ENCODE measurements at places on chromosomes 1 and 21.

DNA sequence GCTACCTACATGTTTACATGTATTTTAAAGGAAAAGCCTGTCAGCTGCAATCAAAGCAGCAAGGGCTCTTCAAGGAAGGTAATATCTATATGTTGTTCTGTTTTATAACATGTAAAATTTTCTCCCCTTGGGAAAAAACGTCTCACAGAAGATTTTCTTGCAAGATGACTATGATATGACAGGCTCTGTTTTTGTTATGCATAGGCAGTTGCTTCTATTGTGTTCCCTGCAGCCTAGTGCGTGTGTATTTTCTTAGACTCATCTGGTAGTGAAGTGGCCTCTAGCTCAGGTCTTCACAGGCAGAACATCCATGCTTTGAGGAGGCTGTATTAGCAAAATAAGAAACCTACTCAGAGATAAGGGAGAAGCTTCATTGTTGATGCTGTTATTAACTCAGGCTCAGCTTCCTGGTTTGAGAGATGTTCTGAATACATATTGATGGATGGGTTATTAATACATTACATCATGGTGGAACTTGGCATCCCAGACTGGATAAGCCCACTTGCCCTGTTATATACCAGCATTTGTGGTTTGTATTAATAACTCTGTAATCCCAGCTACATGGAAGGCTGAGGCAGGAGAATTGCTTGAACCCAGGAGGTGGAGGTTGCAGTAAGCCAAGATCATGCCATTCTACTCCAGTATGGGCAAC lies 35.8 kb downstream of the LAMC1 start:
- no peak for DNase-seq

- peak; percentile 14 for DNase-seq
These were observed 51.7 kb downstream of the S1PR1 start for GRCh38 chr1:101288491-101288944.

DNA sequence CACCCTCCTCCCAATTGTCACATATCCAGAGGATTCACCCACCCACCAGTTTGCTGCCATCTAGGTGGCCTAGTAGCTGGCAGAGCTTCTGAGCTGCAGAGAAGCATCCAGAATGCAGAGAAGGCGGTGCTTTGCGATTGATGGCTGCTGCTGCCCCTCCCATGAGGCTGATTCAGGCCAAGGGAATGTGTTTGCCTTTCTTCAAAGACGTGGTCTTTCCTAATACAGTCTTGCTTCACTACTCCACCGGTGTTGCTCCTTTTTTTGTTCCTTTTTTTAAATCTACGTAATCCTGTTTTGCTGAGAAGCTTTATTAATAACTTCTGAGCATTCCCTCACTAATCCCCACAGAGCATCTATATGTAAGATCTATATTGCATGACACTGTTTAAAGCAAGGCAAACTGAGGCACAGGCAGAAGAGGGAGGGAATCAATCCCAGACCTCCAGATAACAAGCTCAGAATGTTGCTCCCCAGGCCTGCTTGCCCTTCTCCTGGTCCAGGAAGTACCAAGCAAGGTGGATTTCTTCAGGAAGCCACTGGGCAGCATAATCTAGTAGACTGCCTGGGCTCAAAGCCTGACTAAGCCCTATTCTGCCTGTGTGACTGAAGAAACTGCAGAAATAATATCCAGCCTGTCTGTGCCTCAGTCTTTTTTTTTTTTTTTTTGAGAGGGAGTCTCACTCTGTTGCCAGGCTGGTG lies 275.5 kb upstream of the FMN2 start:
- no peak for DNase-seq

DNA sequence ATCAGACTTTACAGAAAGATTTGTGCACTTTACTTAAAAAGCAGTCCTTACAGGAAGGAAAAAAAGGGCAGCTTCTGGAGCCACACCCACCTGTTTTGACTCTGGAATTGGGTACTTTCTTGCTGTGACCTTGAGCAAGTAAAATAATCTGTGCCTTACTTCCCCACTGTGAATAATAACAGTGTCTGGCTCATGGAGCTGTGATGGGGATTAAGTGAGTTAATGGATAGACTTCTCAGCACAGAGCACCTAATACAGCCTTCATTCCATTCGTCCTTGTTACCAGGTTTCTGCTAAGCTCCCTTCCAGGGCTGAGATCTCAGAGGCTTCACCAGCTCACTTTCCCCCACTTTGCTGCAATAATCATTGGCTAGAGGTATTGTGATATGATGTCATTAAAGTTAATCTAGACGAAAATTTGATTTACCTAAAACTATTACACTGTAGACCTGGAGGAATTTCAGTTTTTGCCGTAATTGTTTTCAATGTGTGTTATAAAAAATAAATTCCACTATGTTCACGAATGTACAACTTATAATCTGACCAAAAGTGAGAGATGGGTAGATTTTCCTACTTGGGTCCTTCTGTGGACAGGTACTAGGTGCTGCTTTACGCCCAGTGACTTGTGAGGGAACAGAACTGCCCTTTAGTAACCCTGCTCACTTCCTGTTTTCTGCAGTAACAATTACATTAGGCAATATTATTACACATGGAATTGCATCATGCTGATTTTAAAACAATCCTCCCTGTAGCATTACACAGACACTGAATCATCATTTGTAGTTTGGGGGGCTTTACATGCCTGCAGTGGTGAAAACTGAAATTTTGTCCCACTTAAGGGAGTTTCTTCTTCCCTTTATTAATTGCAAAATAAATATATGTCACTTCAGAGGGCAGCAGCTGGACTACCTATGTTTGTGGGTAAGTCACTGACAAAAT lies 19.7 kb upstream of the ABCG1 start:
- DNase-seq, result no peak

GRCh38 chr1:70227439-70227838 lies 6.3 kb downstream of the SRSF11 start:
- DNase-seq, result no peak

- no peak for DNase-seq
These were observed 29.0 kb upstream of the KDM4A start for GRCh38 chr1:43620956-43621355.

GRCh38 chr1:25864434-25864833 lies 5.2 kb upstream of the AUNIP start:
- no peak for DNase-seq

DNA sequence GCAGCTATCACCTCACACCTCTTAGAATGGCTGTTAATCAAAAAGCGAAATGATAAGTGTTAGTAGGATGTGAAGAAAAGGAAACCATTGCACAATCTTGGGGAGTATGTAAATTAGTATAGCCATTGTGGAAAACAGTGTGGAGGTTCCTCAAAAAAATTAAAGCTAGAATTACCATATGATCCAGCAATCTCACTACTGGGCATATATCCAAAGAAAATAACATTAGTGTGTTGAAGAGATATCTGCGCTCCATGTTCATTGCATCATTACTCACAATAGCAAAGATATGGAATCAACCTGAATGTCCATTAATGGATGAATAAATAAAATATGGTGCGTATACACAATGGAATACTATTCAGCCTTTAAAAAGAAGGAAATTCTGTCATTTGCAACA lies 68.9 kb downstream of the SNRPE start:
- DNase-seq, result no peak

DNA sequence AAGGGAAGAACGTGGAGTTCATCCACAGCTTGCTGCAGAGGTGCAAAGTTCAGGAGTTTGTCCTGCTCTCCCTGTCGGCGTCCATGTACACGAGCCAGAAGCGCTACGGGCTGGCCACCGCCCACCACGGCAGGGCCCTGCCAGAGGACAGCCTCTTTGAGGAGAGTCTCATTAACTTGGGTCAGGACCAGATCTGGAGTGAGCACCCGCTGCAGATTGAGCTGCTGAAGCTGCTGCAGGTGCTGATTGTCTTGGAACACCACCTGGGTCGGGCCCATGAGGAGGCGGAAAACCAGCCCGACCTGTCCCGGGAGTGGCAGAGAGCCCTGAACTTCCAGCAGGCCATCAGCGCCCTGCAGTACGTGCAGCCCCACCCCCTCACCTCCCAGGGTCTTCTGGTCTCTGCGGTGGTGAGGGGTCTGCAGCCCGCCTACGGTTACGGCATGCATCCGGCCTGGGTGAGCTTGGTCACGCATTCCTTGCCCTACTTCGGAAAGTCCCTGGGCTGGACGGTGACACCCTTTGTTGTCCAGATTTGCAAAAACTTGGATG lies 73.8 kb upstream of the MORC3 start:
- no peak for DNase-seq

- DNase-seq, result no peak
These were observed 5.0 kb upstream of the KIF21B start for GRCh38 chr1:201028461-201028889.

DNA sequence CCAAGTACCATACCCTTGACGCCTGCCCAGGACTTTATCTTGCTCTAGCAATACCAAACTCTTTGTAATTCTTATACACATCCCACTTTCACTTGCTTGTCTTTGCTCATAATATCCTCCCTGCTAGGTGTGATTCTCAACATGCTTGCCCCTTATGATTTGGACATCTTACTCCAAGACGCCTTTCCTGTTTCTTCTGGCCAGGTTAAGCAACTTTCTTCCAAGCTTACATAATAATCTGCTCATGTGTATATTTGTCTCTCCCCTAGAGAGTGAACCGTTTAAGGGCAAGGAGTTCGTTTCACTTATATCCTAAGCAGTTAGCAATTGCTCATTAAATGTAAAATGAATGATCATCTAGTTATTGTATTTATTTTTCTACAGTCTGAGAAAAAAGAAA lies 21.8 kb downstream of the CRYZL1 start:
- no peak for DNase-seq

- DNase-seq, result no peak
These were observed 35.7 kb downstream of the EDN2 start for GRCh38 chr1:41448821-41449220.

DNA sequence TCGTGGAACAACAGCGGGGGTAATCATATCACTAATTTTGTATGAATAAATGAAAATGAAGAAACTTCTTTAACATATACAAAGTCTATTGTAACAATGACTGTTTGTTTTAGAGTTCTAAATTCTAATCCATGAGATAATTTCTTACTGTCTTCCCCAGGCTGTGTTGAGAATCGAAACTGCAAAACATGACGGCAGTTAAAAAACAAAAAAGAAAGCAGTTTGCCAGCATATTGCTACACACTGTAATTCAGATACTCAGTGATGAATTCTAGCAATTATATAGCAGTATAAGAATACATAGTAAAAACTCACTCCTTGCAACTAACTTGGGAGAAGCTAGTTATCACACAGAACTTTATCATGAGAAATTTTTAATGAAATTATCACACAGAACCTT lies 22.1 kb downstream of the INSL5 start:
- DNase-seq, result no peak

DNA sequence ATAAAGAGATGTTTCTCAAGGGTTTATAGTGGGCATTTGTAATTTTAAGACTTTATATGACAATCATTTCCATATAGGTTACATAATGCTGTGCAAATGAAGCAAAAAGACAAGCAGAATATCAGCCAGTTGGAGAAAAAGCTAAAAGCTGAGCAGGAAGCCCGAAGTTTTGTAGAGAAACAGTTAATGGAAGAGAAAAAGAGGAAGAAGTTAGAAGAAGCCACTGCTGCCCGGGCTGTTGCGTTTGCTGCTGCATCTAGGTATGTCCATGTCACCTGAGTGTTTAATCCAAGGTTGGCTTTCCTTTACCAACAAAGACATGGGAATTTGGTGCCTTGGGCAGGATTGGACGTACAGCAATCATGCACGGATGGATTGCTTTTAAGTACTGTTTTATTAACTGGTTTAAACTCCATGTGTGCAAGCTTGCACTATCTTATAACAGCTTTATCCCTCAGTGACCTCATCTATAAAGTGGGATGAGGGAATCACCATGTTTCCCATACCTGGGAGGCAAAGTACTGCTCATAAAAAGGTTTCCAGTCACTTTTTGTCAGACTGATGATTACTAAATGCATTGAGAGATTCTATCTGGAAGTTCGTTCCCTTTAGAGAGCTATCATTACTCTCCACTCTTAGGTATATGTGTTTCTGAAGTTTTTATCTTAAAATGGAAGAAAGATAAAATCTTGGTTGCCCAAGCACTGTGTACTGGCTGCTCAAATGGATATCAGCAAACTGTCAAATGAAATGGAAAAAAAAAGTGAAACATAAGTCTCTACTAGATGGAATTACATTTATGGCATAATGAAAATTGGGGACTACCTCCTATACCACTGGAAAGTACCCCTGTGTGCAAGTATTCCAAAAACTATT lies 55.1 kb downstream of the MACO1 start:
- DNase-seq, result no peak

DNA sequence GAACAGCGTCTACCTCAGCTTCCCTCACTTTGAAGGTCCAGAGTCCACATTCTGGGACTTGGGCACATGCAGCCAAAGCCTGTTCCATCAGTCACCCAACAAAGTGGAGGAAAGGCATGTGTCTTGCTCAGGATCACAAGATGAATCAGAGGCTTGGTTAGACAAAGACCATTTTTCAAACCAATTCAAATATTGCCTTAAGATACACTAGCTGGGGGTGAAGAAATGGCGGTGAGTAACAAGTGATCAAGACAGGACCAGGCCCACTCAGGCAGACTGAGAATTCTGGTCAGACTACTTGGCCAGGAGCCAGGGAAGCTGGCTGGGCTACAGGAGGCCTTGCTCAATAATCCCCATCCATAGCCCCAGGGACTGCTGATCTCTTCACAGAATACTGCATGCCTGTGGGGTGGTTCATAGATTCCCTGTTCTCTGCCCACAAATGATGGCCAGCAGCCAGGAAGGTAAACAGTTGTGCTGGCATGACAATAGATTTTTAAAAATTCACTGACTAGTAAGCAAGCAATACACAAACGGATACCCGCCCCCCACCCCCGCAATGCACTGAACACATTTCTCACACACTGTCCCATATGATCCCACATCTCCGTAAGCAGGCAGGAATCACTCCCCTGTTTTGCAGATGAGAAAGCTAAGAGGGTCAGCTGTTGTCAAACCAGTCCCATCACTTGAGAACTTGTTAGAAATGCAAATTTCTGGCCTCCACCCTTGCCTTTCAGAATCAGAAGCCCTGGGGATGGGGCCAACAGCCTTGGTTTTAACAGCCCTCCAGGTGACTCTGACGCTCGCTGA lies 27.2 kb downstream of the ERI3 start:
- no peak for DNase-seq

GRCh38 chr1:205936311-205936710 lies 6.9 kb downstream of the SLC26A9 start:
- DNase-seq, result no peak

DNA sequence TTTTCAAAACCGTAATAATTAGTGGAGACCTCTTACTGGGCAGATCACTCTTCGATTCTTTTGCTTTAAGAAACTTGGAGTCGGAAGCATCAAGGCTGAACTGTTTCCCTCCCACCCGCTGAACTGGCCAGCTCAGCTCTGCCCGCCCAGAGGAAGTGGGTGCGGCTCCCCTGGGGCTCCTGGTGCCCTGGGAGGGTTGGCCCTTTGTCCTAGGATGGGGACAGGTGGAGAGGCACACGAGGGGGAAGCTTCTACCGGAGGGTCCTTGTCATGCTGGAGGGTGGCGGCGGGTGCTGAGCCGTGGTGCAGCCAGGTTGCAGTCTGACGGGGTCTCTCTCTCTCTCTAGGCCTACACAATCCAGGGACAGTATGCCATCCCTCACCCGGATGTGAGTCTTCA lies 64.3 kb upstream of the COL6A1 start:
- no peak for DNase-seq

DNA sequence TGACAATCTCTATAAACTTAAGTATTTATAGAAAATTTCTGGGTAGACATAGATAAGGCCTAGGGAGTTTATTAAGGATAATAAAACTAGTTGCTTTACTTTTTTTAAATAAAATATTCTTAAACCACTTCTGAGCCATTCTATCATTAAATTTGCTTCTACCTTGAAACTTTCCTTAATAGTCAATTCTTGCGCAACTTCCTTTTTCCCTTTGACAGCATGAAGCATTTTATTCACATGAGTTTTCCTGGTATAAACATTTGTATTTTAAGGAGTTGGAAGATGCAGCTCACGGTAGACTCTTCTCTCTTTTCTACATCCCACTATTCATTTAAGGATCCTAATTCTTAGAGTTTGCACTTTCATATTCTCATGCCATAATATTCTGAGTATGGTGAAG lies 75.8 kb upstream of the DPH5 start:
- DNase-seq, result no peak

All from activated CD4-positive, CD25-positive, alpha-beta regulatory T cell (primary cell).